Stimulated activated memory B cell treated with anti-CD40 and anti-IgM and Interleukin-4, amounts not matched to agents 10 μg/mL and 1 μg/mL and 100 μg/mL, for 72 hours (primary cell): ENCODE measurements at places on chromosomes 11 and 22.

DNA sequence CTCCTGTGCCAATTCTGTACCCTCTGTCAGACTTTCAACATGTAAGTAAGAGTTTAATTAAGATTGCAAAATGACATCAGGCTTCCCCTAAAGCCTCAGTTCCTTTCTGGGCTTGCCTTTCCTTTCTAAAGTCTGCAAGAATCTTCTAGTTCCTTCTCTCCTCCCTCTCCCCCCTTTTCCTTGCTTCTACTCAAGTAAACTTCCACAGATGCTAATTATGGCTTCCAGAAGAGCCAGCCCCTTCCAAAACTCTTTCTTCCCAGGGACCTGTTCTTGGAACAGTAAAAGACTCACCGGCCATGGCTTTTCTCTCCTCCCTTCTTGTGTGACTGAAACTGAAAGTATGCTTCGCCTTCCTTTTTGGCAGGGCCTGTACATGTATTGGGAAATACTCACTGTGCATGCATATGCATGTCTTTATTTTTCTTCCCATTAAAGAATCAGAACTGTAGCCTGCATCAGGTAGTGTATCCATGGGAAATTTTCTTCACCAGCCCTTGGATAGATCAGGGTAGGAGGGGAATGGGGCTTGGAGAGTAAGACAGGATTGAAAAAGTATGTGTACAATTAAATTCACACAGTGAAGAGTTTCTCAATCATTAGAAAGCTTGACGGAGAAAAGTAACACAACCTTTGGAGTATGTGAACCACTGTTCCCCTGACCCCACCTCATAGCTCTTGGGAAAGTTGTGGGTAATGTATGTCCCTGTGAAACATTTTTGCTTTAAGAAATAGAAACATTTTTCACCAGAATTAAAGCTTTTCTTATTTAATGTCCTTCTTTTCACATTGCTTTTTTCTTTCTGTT lies at the start of gene CASP1:
Gene CASP1, minus strand, starts transcription at position 332 of the 808 bp plus-strand sequence. Its CDS starts 31 bp downstream, at position 301.
- ATAC-seq = peak; percentile 84

DNA sequence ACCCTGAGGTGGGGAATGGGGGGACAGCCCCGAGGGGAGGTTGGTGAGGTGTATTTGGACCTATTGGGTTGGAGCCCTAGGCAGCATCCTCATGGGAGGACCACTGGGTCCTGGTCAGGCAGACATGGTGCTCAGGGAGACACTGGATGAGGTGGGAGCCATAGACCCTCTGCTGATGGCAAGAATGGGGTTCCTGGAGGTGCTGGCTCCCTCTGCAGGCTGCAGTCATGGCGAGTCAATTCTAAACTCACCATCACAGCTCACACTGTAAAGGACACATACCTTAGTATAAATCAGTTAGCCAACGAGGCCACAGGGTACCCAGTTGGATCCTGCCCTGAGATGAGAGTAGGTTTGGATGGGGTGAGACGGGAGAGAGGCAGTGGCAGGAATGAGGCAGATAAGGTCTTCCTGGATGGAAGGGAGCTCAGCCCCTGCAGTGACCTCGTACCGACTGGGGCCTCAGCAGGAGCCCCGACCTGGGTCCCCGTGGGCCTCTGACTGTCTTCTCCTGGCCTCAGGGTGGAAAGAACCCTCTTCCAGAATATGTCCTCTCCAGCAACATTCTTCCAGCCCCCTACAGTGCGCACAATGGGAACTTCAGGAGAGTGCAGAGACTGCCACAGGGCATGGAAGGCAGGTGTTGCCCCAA lies 1.7 kb upstream of the GAB4 start:
- ATAC-seq = no peak

DNA sequence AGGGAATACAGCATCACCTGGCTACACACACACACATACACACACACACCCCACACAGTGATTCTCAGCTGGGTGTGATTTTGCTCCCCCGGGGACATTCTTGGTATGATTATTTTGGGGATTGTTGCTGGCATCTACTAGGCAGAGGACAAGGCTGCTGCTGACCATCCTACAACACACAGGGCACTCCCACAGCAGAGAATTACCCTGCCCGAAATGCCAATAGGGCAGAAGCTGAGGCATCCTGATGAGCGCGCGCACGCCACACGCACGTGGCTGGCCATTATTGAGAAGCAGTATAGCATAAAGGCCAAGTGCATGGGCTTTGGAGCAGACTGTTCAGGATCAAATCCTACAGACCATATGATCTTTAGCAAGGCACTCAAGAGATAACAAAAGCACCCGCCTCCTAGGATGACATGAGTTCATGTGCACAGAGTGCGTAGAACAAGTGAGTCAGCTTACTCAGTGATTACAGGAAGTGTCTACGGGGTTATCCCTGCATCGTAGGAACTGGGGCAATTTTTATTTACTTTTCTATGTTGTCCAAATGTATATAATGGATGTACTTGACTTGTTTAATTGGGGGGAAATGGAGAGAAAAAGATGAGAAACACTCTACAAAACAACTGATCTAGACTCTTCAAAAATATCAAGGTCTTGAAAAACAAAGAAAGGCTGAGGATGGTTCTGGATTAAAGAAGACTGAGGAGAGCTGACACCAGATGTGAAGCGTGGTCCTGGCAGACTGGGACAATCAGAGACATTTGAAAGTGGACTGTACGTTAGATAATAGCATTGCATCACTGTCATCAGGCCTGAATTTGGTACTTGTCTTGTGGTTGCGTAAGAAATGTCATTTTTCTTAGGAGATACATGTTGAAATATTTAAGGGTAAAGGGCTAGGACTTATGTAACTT lies 7.2 kb upstream of the EHD1 start:
- ATAC-seq = no peak

- ATAC-seq = no peak
Observed at GRCh38 chr11:45229401-45230020, 56.6 kb downstream of the SYT13 start.

- ATAC-seq = no peak
Observed at GRCh38 chr11:1219834-1220815, 2.7 kb upstream of the MUC5B start.

DNA sequence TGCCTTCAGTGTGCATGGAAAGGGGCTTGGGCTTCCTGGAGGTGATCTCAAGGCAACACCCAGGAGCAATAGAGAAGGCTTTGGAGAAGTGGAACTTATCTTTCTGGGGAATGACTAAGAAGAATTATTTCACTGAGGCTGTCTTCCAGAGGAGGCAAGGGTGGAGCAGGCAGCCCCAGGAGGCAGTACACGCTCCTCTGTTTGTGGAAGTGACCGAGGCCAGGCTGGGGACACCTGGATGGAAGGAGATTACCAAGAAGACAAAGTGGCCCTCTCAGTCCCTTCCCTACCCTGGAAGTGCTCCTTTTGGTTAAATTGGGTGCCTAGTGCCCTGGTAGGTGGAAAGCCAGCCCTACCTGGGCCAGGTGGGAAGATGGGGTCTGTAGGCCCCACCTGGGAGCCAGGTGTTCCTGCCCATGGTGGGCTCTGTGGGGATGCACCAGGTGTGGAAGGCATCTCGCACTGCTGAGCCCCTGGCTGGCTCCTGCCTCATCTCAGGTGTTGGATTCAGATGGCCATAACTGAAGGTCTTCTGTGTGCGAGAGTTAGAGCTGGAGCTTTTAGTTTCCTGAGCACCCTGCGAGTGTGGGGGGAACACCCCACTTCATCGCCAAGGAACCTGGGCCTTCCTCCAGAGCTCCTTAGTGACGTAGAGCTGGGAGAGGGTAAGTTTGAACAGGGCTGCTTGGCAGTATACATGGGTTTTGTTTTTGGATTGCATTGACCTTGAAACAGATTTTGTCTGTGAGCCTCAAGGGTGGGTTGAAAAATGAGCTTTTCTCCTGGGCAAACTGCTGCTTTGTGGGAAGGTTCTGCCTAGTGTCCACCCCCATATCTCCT lies 46.1 kb downstream of the MICAL2 start:
- ATAC-seq = no peak
